ENCODE measurements at places on chromosomes 7 and 10.

DNA sequence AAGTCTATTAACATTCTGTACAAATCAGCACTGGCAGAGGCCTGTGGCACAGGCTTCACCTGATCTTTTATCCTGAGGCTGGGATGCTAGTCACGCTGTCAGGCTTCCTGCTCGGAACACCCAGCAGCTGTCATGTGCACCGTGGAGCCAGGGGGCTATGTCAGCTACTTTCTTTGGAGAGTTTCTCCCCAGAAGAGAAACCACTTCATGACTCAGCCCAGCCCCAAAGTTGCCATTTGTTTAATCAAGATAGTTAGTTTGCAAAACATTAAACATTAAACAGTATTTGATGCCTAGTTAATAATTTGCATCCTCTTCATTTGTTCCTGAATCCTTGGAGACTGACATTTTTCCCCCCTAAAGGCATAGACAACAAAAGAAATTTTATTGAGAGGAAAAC is at the start of gene HABP2:
Gene HABP2 (plus strand): TSS at position 353 of the 400 bp plus-strand sequence. CDS start 69 bp downstream, outside the sequence.
- DNase-seq: no peak

GRCh38 chr7:2928613-2929311 is 84.7 kb upstream of the GNA12 start:
- DNase-seq: no peak

- no peak for DNase-seq
Observed at GRCh38 chr7:25545124-25546008, 317.1 kb upstream of the NPVF start.

GRCh38 chr10:131004276-131004675 is 307.2 kb downstream of the TCERG1L start:
- no peak for DNase-seq

DNA sequence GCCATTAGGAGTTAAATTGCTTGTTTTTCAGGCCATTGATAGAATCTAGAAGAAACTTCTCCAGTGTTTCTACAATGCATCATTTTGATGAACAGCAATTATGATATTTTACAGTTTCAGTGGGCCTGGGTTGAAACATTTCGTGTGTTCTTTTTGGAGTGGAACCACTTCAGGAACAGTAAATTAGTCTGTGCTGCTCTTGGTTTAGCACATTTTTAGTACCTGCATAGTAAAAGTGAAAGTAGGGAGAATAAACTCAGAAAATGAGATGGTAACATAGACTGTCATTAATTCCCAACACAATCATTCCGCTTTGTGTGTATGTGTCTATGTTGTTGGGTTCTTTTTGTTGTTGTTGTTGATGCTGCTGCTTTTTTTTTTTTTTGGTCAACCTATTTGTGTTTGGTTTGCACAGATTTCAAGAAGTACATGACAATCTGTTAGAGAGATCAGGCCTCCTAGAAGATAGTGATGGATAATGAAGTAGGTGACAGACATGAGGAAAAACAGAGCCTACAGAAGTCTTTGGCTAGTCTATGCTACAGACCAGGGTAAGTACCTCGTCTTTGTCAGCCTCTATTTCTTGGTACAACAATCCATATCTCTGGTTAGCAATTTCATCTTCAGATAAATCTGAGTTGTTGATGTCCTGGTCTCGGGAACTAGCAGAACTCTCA is 154.0 kb upstream of the TARP start:
- no peak for DNase-seq

GRCh38 chr7:46533946-46534345 is 612.9 kb upstream of the IGFBP3 start:
- DNase-seq: no peak

DNA sequence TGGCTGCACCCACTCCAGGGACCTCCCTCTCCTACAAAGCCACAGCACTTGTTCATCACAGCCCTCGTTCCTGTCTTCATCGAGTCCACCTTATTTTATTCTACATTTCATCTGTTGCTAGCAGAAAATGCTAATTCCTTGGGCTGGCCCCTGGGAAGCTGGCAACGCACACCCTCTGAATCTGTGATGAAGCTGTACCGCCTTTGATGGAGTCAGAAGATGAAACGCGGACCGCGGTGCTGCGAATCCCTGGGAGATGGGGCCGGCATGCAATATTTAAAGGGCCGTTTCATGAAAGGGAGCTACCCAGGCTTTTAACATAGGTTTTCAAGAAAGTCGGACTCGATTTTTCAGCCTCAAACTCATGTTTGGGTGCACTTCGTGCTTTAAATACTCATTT is 88.5 kb downstream of the NPTX2 start:
- no peak for DNase-seq

- no peak for DNase-seq
Observed at GRCh38 chr7:78149787-78150186, 351.2 kb downstream of the PHTF2 start.

DNA sequence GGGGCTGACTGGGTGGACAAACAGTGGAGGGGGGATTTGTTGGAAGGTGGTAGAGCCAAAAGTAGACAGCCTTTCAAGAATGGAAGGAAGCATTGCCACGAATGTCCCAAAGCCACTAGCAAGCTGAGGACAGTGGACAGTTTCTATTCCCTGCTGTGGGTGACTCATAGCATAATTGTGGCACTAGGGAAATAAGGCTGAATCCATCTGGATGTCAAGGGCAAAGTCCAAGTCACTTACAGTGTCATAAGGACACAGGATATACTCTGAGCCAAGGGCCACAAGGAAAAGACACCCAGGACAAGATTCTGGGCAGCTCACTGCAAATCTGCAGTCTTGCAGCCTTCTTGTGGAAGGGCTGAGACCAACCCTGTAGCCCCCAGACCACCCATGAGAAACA is 79.7 kb downstream of the FRMPD2 start:
- DNase-seq: no peak

- DNase-seq: no peak
Observed at GRCh38 chr7:36923185-36923584, 198.9 kb upstream of the AOAH start.

GRCh38 chr10:1461016-1461415 is 276.3 kb downstream of the ADARB2 start:
- no peak for DNase-seq

GRCh38 chr10:43401627-43402026 is 7.4 kb downstream of the HNRNPF start:
- DNase-seq: no peak

DNA sequence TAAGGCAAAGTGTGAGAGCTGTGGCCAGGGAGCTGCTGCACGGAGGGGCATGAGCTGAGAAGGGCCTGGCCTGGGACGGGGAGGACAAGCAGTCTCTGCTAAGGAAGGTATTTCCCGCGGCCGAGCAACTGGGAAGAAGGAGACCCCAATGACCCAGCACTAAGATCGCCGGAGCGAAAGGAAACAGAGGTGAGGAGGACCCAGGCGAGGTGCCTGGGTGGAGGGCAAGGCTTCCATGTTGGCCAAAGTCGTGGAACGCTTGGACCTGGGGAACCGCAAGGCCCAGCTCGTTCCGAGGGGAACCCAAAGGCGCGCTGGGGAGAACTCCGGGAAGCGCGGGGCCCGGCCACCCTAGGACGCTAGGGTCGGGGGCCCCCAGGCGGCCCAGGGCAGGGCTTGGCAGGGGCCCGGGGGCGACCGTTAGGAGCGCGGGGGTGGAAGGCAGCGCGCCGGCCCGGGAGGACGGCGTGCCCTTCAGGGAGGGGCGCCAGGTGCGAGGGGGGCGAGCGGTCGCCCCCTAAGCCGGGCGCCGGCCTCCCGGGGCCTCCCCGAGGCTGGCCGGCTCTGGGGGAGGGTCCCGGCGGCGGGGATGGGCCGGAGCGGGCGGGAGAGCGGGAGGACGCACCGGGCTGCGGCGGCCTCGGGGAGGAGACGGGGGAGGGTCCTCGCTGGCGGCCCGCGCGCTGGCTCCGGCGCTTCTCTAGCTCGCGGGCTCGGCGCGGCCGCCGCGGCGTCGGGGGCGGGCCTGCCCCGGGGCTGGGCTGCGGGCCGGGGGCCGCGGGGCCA is 545 bp downstream of the GIGYF1 start:
- DNase-seq: no peak

DNA sequence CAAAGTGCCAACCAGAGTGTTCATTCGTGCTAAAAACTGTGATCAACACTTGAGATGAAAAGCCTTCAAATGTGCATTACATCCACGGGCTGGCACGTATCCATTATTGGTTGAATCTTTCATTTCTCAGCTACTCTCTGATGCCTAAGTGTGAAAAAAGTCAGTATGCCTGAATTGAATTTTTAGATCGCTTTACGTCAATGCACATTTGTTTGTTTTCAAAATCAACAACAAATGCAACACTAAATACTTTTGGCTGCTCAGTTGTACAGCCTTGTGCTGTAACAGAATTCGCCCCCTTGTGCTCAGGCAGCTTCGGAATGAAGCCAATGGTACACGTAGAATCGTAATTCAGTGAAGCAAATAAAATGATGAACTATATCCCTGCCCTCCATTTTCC is 446.5 kb upstream of the NRP1 start:
- DNase-seq: no peak

GRCh38 chr7:602341-603141 is 82.9 kb upstream of the PDGFA start:
- DNase-seq: no peak

- no peak for DNase-seq
Observed at GRCh38 chr10:49761789-49762565, at the start of gene OGDHL. OGDHL (minus strand) TSS chr10:49762323; CDS start chr10:49758592, 3,731 bp downstream.

GRCh38 chr10:24645784-24646183 is 77.9 kb downstream of the ARHGAP21 start:
- DNase-seq: no peak

DNA sequence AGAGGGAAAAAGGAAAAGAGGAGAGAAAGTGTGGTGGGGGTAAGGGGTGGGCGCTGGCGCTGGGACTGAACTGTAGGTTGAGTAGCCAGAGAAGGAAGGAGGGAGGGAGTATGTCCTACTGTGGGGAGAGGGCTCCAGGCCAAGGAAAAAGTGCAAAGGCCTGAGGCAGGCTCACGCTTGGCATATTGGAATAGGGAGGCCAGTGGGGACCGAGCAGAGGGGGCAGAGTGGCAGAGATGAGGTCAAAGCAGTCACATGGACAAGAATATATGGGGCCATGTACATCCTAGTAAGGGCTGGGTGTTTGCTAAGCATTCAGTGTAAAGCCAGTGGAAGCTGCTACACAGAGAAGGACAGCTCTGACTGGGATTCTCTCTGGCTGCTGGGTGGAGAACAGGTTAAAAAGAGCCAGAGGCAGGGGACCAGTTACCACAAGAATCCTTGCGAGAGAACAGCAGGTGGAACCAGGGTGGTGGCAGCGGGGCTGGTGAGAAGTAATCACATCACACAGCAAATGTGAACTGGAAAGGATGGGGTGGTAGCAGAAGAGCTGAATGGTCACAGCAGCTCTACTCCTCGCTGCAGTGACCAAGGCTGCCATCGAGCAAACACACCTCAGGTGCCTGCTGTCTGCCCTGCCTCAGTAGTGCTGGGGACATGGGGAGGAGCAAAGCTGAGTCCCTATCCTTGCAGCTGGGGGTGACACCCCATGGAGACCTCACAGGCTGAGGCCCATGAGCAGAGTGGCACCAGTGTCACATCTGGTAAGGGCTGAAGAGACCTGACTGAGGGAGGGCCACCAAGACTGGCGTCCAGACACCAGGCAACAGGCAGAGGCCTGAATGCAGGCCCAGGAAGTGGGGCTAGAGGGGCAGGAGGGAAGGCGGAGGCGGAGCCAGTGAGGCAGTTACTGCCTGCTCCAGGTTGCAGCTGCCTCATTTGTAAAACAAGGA is 39.5 kb downstream of the FAM53B start:
- no peak for DNase-seq

DNA sequence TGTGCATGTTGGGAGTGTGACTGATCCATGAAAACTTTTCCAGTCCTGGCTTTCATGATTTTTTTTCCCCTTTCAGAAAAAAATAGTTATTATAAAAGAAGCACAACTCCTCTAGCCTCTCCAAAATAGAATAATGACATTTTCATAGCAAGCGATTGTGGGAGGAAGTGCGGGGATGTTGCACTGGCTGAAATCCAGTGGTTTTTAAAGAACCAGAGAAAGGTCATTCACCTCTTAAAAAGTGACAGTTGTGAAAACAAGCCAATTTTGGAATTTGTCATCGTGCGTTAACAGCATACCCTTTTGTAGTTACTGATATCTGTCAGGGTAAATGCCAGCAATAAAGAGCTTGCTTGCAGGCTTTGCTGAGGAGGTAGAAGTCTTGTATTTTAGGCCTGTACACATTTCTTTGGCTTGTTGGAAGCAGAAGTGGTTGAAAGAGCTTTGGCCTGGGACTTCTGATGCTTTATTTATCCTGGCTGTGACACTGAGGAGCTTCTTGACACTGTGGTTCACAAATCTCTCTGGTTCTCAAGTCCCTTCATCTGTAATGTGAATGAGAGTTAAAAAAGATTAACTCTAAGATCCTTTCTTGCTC is 545.9 kb downstream of the REEP3 start:
- no peak for DNase-seq

DNA sequence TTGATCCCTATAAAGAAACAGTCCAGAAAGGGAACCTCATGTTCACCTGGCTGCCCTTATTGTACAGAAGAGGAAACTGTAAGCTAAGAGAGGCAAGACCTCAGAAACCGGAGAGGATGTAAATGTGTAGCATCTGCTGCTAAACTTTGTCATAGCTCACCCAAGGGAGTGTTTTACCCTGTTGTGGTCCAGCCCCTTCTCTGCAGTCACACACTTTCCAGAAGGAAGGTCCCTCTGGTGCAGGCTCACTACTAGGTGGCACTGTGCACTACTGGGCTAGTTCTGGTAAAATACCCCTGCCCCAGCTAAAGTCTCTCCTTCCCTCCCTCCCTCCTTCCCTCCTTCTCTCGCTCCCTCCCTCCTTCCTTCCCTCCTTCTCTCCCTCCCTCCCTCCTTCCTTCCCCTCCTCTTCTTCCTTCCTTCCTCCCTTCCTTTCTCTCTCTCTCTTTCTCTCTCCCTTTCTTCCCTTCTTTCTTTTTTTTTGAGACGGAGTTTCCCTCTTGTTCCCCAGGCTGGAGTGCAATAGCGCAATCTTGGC is 42.5 kb upstream of the LCOR start:
- no peak for DNase-seq

- DNase-seq: no peak
Observed at GRCh38 chr7:149719912-149720335, 53.5 kb downstream of the ZNF467 start.

GRCh38 chr10:116732573-116732972 is 9.8 kb downstream of the HSPA12A start:
- no peak for DNase-seq

GRCh38 chr10:13165177-13165576 is 3.8 kb downstream of the MCM10 start:
- no peak for DNase-seq

- DNase-seq: no peak
Observed at GRCh38 chr7:23135755-23136154, 30.2 kb downstream of the KLHL7 start.

DNA sequence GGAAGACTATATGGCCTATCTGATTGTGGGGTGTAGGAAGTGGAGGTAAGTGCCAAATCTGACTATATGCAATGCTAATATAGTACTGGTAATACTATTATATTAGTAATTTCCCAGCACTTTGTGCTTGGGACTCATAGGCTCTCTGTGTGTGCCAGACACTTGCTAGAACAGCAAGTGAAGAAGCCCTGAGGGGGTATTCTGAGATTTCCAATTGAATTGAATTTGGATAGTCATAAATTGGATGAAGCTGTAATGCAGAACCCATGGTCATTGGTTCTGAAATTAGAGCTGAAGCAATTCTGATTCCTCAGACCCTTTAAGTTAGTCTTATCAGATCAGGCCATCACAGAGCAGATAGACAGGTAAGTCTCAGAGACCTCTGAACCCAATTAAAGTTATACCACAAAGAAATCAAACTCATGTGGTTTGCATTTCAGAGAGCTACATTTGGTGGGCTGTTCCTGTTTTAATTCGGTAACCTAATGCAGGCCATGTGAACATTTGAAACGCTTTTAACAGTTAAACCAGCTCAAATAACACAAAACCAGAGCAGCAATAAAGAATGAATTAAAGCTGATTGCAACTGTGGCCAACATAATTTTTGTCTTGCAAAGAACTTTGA is 179.5 kb downstream of the CREB5 start:
- no peak for DNase-seq

GRCh38 chr10:87976101-87976743 is 112.8 kb downstream of the PTEN start:
- DNase-seq: no peak
